Skin of body (tissue), 3 donors: ENCODE measurements at places on chromosomes 7 and 10.
A peak's percentile ranks its signal among the peaks of the same experiment; 100 is the strongest.

DNA sequence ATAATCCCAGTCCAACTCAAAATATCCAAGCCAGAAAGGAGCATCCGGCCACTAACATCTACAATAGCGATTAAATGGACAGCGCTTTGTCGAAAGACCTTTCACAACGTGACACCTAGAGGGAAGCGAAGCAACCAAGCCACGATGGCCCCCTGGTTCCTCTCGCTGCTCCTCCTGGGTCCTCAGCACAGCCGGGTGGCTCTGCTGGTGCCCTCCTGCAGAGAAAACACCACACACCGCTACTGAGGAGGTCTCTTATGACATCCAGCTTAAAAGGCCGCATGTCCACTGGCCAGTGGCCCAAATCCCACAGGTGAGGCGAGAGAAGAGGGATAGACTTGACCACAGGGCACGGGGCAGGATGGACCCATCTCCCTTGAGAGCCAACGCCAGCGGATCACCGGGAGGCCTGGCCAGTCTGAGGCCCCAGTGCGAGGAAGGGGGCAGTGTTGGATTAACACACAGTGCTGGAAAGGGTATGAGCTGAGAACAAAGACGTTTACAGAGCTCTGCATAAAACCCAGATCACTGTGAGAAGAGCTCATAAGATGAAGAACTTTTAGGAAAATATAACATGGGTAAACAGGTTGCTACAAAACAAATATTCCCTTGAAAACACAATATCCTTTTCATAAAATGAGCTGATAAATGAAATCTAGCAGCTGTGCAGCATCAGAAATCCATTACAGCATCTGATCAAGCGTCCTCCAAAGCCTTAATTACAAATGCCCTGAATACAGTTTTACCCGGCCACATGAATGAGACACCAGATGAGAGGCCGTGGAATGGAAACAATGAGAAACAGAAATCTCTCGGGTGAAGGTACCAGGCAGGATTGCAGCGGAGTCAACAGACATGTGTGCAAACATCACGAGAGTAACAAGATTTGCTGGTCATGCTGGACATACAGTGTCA is 236.7 kb downstream of the DIP2C start:
- DNase-seq = no peak

DNA sequence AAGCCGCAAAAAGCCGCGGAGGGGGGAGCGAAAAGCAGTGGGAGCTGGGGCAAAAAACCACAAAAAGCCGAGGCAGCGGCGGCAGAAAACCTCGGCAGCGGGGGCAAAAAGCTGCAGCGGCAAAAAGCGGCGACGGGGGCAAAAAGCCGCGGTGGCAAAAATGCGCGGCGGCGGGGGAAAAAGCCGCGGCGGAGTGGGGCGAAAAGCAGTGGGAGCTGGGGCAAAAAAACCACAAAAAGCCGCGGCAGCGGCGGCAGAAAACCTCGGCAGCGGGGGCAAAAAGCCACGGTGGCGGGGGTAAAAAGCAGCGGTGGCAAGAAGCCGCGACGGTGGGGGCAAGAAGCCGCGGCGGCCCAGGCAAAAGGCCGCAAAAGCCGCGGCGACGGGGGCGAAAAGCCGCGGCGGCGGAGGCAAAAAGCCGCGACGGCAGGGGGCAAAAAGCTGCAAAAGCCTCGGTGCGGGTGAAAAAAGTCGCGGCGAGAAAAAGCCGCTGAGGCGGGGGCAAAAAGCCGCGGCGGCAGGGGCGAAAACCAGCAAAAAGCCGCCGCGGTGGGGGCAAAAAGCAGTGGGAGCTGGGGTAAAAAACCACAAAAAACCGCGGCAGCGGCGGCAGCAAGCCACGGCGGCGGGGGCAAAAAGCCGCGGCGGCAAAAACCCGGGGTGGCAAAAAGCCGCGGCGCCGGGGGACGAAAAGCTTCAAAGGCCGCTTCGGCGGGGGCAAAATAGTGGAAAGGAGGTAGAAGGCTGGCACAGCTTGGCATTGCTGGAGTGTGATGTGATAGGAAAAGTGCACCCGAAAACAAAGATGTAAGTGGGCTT is 135.9 kb downstream of the ZNF92 start:
- no peak for DNase-seq

DNA sequence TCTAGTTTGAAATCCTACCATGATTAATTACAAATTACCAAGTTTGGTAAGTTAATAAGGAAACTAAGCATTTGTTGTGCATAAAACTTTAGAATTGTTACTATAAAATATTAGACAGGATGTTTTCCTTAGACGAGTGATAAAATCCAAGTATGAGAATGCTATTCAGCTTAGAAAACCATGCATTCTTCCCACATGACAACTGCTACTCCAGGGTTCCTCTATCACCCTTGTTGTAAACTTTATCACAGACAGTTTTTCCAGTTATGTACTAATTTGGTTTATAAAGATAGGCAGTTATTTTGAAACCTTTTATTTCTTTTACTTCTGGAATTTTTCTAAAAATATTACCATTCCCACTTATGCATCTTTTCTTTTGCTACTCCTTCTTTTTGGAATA is 52.0 kb downstream of the SIRT1 start:
- no peak for DNase-seq

- DNase-seq = peak; percentile 37
Measured at GRCh38 chr7:124784879-124785818, 19.6 kb upstream of the GPR37 start.

- DNase-seq = peak; percentile 28
Measured at GRCh38 chr10:114485696-114486400, 81.5 kb upstream of the AFAP1L2 start.

- DNase-seq = no peak
Measured at GRCh38 chr7:45982132-45982531, 61.1 kb upstream of the IGFBP3 start.

- no peak for DNase-seq
Measured at GRCh38 chr7:139783647-139784385, 6.0 kb upstream of the HIPK2 start.

DNA sequence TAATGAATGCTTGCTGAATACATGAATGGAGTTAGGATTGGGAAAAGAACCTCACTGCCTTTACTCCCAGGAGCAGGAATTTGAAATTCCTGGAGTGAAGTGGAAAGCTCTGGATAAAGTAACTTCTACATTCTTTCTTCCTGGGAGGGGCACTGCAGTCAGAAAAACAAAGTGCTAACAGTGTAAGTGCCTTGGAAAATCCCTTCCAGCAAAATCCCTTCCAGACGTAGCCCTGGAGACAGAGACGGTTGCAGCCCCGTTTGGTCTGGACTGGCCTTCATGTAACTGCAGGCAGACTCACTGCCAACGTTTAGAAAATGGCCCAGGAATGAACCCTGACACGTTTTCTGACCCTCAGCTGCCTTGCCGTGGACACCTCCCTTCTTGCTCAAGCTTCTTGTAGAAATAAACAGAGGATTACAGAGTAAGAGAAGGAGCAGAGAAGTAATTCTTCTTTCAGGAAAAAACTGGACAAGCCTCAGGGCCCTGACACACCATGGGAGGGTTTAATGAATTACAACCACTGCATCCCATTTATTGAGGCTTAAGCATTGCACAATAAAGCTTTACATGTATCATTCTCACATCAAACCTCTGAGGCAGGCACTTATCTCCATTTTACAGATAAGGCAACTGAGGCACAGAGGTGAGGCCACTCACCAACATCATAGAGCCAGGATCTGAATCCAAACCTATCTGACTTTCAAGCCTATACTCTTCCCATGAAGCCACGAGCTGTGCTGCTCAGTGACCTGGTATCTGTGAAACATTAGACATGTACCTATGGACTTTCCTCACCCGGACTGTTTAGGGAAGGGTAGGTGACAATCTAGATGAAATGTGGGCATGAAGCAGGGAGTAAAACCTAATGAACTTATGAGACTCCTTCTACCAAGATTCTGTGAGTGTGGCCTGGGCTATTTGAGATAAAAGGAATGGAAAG is 7.8 kb downstream of the ITPRIP start:
- peak; percentile 87 for DNase-seq

- no peak for DNase-seq
Measured at GRCh38 chr7:77208416-77208815, 8.8 kb upstream of the FGL2 start.

GRCh38 chr7:36563706-36564327 is 160.5 kb downstream of the AOAH start:
- no peak for DNase-seq

DNA sequence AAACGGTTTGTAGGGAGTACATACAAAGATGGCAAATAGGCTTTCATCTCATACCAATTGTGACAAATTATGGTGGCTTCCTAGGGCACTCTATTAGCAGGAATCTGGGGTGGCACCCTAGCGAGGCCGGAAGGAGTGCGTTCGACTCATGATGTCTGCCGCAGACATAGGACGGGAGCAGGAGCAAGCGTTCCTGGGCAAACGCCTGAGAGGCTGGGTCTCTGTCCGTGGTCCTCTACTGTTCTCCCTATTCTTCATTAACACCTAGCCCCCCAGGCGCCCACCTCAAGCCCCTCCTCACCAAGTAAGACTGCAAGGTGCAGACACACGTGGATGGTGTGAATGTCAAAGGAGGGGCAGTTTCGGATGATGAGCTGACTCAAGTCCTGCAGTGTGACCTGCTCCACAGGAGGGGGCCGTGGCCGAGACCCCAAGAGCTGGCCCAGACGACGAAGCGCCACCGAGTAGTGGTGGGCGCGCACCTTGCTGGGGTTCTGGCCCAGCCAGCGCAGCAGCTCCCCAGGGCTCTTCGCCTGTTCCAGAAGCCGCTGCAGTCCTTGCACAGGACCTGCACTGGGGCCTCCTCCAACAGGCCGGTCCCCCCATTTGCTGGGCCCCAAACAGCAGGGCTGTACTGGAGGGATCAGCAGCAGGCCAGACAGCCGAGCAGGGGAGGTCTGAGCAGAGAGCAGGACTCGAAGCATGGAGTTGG is 1.3 kb downstream of the FASTK start:
- no peak for DNase-seq

GRCh38 chr10:28632584-28632945 is 44.8 kb upstream of the BAMBI start:
- DNase-seq = no peak

DNA sequence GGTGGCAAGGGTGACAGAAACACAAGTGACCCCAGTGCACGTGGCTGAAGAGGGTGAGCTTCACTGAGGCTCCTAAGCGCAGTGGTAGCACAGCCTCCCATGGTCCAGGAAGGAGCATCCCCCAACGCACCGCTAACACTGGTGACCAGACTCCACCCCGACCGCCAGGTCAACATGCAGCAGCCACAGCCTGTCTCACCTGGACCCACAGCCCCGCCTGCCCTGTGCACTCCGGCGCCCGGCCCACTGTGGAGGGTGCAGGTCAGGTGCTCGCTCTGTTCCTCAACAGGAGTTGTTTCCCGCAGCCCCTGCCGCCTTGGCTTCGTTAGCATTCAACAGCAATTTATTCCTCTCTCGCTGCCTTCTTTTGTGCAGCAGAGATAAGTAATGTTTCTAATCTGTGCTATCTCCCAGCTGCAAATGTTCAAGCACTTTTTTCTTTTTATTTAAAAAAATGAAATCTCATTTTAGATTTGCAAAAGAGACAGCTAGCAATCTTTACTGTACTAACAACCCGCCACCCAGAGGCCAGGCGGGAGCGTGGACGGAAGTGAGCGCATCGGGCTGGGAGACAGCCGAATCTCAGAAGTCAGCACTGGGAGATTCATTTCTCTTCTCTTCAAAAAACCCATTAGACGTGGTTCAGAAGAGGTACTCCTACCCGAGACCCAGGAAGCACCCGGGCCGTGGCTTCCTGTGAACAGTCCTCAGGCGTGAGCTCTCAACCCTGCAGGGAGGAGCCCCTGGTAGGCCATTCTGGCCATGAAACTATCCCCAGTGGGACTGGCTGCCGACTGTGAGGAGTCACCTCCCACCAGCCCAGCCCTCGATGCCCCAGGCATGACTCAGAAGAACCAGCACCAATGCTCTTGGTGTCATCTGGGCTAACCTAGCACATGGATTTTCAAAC is 133.4 kb downstream of the MAD1L1 start:
- DNase-seq = no peak

DNA sequence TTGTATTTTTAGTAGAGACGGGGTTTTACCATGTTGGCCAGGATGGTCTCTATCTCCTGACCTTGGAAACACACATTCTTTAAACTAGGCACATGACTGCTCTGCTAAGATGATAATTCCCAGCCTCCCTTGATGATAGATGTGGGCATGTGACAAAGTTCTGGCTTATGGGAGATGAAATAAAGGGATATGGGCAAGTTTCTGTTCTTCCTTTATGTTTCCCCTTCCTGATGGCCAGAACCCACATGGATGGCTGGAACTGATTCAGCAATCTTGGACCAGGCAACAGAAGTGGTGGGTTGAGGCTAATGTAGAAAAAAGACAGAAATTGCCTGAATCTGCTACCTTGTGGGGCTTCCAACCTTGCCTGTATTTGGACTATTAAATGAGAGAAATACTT is 60.7 kb upstream of the NRP1 start:
- no peak for DNase-seq

GRCh38 chr7:45978731-45979211 is 57.7 kb upstream of the IGFBP3 start:
- no peak for DNase-seq

GRCh38 chr10:10967581-10968256 is 50.0 kb upstream of the CELF2 start:
- DNase-seq = peak; percentile 13

GRCh38 chr10:123970927-123971286 is 79.3 kb upstream of the CPXM2 start:
- DNase-seq = no peak

DNA sequence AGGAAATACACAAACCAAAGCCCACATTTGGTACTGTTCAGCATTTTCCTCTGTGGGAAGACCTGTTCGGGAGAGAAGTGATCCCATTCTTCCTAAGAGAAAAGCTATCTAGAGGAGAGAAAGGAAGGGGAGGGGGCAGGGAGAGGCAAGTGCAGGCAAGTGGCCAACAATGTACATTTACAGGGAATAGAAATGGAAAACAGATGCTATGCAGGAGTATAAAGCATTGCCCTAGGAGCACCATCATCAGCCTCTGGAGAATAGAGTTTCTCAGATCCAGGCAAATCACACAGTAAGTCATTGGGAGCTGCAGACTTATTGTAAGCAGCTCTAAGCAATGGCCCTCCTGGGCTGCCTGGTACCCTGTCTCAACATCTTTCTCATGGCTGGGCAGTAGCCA is 424.4 kb upstream of the AUTS2 start:
- peak; percentile 8 for DNase-seq

- DNase-seq = no peak
Measured at GRCh38 chr7:2417981-2418481, 14.6 kb downstream of the CHST12 start.

DNA sequence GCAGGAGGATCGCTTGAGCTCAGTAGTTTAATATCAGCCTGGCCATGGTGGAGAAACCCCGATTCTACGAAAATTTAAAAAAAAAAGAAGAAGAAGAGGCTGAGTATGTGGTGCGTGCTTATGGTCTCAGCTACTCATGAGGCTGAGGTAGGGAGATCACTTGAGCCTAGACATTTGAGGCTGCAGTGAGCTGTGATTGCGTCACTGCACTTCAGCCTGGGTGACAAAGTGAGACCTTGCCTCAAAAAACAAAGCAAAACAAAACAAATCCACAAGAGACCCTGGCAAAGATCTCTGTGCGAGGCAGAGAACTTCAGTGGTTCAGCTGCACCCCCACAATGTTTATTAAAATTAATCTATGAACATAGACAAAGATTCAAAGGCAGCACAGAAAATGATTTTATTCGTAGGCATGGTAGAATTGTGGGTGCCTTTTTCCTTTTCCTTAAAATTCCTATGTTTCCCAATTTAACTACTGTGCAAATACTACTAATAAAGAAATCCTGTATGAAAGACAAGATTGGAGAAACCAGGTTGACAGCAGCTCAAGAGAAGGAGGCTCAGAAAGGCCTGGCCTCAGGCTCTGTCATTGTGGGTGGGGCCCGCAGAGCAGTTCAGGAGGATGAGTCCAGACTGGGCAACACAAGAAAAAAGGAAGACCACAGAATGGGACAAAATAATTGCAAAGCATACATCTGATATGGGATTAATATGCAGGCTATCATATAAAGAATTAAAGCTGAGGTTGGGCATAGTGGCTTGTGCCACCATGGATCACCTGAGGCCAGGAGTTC is 24.5 kb upstream of the PURB start:
- DNase-seq = no peak
